ENCODE measurements at places on chromosomes 4 and X.
A peak's percentile ranks its signal among the peaks of the same experiment; 100 is the strongest.

DNA sequence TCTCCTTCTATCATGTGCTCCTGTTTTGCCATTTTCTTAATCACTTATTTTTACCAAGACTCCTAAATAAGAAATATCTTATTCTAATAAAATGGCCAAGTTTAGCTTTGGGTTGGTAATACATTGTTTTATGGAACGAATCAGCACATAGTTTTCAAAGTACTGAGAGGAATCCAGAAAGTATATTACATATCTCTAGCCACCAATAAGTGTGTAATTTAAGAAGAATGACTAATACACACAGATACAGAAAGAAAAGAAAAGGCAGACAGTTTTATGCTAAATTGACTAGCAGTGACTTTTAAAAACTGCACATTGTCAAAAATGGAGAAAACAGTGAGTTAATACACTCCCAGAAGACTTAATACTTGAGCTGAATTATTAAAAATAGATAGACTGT, 167.0 kb upstream of the IL15 start:
- peak; percentile 22 for DNase-seq

DNA sequence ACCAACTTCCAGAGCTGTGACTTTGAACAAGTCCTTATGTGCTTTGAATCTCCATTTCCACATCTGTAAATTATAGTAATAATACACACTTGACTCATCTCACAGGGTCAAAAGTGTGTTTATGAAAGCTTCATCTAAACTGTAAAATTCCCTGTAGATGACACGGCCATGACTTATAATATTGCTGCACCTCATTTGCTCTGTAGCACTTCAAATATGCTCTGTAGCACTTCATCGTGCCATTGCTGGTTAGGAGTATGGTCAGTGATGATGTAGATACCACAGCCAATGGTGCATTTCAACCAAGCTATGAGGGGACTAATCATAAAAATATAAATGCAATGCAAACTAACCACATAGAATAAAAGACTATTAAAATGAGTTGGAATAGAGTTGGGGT, 318.6 kb downstream of the ANK2 start:
- DNase-seq, result peak; percentile 92

- DNase-seq, result no peak
Measured at GRCh38 chr4:6307891-6308290, 38.2 kb downstream of the WFS1 start.

DNA sequence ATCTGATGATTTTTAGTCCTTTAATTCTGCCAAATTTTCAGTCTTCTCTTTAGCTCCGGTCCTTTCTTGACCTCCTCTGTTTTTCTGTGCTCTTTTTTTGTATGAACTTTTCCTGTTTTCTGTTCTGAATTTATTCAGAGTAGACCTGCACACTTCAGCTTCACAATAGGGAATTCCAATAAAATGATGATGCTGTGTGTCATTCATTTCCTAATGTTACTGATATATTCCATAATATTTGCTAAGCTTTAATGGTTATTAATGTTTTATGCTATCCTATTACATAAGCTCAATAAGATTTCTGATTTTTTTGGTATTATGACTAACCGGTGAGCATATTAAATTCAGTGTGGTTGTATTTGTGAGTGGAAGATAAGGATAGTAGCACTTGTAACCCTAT, 13.9 kb upstream of the MAD2L1 start:
- DNase-seq, result no peak

- peak; percentile 46 for DNase-seq
Measured at GRCh38 chr4:47686294-47686872, 151.5 kb downstream of the CORIN start.

- DNase-seq, result peak; percentile 50
Measured at GRCh38 chr4:156347412-156348075, 393.9 kb upstream of the CTSO start.

GRCh38 chr4:79429113-79429903, 21.3 kb upstream of the GK2 start:
- no peak for DNase-seq

- DNase-seq, result no peak
Measured at GRCh38 chrX:111731351-111731750, 50.4 kb downstream of the ALG13 start.

GRCh38 chr4:147639388-147639787, 22.2 kb downstream of the TMEM184C start:
- peak; percentile 31 for DNase-seq

GRCh38 chrX:109889289-109890006, 113.5 kb upstream of the TMEM164 start:
- DNase-seq, result peak; percentile 52

- no peak for DNase-seq
Measured at GRCh38 chrX:102514536-102514935, 2.0 kb downstream of the TMSB15A start.

- no peak for DNase-seq
Measured at GRCh38 chr4:128913228-128913627, 103.7 kb downstream of the JADE1 start.

GRCh38 chr4:74109116-74109869, 10.3 kb upstream of the CXCL2 start:
- DNase-seq, result peak; percentile 97

DNA sequence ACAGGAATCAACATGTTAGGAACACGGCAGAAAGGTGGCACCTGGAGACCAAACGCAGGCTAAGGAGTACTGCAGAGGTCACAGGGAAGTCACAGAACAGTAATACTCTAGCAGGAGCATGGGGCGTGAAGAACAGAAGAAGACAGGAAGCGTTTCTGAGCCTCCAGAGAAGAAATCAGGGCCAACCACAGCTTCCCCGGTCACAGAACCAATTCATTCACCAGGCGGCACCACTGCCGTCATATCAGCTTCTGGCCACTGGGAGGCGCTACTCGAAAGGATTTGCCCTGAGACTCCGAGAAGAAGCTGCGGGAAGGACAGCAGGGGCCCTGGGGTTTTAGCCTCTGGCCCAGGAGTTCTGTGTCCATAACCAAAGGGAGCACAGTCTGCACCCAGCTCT, 78.0 kb upstream of the DRD5 start:
- peak; percentile 43 for DNase-seq

- peak; percentile 68 for DNase-seq
Measured at GRCh38 chr4:99998062-99998867, 48.2 kb upstream of the H2AZ1 start.

GRCh38 chr4:37827030-37827685, 672 bp downstream of the PGM2 start:
- DNase-seq, result peak; percentile 14

GRCh38 chrX:110086162-110086915, 83.4 kb downstream of the TMEM164 start:
- DNase-seq, result peak; percentile 17

DNA sequence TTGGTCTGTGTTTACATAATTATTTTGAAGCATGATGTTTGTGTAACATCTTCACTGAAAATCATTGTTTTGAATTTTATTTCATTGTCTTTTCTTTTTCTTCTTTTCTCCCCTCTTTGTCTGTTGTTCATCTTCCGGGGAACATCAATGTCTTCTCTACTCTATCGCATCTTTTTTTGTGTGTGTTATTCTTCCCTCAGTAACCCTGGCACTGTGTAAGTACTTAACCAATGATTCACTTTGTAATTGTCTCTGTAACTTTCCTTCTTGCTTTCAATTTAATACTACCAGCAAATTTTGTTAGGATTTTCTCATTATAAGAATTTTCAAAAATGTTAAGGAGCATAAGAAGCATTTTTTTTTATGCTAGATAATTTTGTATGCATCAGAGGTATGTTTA, 130.8 kb downstream of the PDLIM5 start:
- DNase-seq, result peak; percentile 74

DNA sequence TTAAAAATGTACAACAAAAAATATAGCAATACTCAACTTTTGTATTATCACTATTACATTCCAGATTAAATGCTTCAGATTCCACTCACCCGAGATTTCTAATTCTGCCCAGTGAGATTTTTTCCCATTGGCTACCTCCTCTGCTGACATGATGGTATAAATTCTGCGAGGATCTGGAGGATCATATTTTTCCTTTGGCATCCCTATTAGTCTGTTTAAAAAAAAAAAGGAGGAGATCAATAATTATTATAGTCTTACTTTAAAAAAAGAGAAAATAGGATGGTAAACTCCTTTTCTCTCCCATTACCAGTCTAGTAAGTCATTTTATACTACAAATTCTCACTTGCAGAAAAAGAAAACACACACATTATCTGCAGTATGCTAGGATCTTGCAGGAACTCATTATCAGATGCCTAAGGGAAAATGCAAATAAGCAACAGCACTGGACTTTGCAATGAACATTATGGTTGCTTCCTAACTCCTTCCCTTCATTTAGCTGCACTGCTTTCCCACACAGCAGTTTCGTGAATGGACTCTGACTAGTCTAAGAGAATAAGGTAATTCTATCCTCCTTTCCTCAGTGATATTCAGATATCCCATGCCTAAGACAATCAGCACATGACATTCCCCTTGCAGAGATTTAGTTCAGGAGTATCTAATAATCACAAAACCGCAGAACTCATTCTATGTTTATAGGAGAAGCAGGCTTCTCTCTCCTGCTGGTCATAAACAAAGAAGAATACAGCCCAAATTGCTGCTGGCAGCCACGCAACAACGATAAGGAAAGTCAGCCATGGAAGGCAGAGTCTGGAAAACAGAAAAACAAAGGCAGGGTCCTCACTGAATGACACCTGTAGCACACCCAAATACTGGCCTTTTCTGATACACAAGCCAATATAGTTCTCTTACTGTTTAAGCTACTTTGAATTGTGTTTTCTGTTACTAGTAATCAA, 42.7 kb downstream of the CNOT6L start:
- peak; percentile 5 for DNase-seq
